ENCODE measurements at places on chromosomes 2 and 18.

GRCh38 chr2:23904215-23904614 lies 22.7 kb downstream of the ATAD2B start:
- no peak for DNase-seq

GRCh38 chr2:240187989-240188590 lies 47.6 kb upstream of the OTOS start:
- DNase-seq = no peak

- DNase-seq = no peak
Observed at GRCh38 chr18:13530879-13531387, 195.4 kb downstream of the FAM210A start.

DNA sequence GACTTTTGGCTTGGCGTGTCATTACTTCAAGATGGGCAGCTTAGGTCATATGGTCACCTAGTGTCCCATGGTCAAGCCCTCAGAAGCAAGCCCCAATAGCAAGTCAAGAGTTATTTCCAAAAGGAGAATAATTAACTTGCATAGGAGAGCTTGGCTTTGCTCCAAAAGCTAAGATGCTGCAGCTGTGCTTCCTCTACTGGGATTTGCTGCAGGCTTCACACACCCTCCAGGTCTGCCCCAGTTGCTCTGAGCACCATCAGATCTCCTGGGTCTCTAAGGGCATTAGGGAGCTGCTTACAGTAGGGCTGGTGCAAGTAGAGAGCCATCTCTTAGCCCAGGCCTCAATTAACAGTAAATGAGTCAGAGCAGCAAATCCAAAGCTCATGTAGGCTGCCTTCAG lies 46.6 kb downstream of the THUMPD2 start:
- DNase-seq = no peak

GRCh38 chr2:7766088-7766722 lies 849.0 kb downstream of the RNF144A start:
- DNase-seq = no peak

- DNase-seq = no peak
Observed at GRCh38 chr18:13680612-13681011, 45.7 kb downstream of the FAM210A start.

GRCh38 chr2:65834771-65835475 lies 402.5 kb upstream of the SPRED2 start:
- no peak for DNase-seq

DNA sequence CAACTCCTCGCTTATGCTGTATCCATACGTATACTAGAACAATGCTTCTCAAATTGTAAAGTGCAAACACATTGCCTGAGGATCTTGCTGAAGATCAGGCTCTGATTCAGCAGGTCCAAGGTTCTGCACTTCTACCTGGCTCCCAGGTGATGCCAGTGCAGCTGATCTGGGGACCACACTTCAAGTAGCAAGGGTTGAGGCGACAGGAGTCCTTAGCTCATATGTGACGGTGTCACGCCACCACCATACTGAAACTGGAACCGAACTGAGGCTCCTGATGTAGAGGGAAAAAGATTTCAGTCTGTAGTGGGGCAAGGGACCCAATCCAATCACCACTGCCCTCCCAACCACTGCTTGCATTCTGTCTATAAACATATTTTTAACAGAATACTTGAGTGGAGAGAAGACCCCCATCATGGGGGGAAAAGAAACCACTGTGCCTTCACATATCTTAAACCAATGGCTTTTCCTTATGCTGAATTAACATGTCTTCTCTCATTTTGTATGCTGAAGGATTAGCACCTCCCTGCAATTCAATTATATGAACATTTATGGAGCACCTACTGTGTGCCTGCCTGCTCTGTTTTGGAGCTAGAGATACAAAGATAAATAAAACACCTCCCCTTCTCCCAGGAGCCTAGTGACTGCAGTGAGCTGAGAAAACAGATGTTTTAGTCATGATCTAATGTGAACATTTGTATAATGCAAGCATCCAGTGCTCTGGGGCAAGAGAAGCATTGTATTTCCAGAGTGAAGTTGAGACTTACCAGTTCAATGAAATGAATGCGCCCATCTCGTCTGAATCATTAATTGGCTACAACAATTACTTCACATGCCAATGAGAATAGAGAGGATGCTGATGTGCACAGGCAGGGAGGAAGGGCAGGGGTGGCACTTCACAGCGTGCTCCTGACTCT lies 6.6 kb upstream of the ASAP2 start:
- no peak for DNase-seq

DNA sequence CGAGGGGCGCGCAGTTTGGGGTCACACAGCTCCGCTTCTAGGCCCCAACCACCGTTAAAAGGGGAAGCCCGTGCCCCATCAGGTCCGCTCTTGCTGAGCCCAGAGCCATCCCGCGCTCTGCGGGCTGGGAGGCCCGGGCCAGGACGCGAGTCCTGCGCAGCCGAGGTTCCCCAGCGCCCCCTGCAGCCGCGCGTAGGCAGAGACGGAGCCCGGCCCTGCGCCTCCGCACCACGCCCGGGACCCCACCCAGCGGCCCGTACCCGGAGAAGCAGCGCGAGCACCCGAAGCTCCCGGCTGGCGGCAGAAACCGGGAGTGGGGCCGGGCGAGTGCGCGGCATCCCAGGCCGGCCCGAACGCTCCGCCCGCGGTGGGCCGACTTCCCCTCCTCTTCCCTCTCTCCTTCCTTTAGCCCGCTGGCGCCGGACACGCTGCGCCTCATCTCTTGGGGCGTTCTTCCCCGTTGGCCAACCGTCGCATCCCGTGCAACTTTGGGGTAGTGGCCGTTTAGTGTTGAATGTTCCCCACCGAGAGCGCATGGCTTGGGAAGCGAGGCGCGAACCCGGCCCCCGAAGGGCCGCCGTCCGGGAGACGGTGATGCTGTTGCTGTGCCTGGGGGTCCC lies at the start of gene ITGA4:
TSS of gene ITGA4 (plus strand) at position 266 of the 620 bp plus-strand sequence. CDS start at position 535, 269 bp downstream.
- DNase-seq = no peak

DNA sequence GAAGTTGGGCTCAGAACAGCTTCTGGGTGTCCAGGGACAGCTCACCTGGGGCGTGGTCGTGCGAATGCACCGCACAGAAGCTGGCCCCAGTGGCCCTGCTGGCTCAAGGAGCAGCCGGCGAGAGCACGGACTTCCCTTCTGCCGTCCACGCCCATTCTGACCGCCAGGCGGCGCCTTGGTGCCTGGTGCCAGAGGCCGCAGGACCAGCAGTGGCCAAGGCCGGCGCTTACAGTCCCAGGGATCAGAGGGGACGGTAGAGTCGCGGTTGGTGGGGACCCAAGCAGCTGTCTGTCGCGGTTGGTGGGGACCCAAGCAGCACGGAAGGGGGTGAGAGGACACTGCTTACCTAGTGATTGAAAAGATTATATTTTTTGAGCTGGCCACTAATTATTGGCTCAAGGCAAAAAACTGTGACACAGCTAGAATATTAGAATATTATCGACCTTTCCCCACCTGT lies 25.7 kb downstream of the NPPC start:
- no peak for DNase-seq

- no peak for DNase-seq
Observed at GRCh38 chr2:95390272-95390880, 12.1 kb upstream of the FAHD2A start.

DNA sequence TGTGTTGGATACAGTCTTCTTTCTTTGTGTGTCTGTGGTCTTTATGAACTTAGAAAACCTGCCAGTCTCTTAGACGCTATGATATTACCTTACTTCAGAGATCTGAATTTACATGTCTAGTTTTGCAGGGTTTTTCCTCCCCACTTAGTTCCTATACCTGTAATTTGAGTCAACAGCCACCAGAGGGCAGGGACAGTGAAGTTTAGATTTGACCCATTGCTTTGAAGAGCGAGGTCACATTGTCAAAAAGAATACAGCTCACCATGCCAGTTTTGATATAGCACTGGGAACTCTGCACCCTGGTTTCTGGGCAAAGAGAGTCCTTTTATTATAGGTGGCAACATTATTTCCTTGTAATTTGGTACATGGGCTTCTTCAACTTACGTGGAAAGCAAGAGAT lies 102.3 kb downstream of the MAPK4 start:
- DNase-seq = no peak
